ENCODE measurements at places on chromosomes 2 and 18.

GRCh38 chr2:134943540-134943939 lies 24.9 kb downstream of the CCNT2 start:
- DNase-seq: no peak

- no peak for DNase-seq
Observed at GRCh38 chr2:33897741-33898140, 298.6 kb upstream of the FAM98A start.

DNA sequence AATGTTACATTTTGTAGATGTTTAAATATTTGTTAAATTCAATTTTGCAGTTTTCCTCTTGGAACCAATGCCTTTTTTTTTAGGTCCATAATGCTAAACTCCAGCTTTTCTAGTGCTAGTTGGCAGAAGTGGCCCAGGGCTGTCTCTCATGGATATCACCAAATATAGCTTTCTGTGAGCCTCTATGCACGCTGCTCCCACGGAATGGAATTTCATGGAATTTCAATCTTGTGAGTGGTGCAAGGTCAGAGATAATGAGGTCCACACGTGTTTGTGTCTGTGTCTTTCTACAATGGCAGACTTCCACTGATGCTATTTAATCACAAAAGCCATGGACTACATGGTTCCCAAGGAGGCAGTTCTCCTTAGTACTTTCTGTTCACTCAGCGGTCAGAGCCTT lies 191.5 kb upstream of the PARD3B start:
- DNase-seq: no peak

- no peak for DNase-seq
Observed at GRCh38 chr2:101185085-101185484, 33.9 kb upstream of the TBC1D8 start.

DNA sequence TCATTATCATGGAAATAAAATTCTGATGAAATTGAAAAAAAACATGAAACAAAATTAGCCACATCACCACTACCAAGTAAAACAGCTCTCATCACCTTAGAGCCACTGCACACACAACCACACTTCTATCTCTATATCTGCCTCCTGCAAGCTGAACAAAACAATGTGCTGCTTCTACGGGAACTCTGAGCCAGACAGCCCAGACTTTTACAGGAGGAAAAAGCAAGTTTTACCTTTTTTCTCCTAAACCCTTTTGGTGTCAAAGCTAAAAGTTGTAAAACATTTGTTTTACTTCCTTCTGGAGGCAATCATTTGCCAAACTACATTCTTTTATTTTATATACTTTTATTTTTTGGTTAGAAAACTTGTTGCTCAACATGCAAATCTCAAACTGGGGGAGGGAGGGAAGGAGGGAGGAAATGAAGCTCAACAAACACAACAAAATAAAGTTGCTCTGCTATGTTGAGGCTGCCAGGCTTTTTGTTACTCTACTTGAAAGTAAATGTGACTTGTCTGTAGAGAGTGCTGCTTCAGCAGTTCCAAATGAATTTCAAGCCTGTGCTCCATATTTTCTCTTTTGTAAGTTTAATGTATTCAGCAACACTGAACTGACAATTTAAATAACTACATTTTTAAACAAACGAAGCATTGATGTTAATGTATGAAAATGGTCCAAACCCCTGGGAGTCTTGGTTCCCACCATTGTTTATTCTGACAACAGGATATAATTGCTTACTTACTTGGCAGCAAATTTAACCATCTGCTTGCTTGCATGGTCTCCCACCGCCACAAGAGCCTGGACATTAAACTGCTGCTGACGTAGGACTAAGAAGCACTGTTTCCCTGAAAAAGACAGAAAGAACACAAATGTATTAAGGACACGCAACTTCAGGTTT lies 24.5 kb downstream of the DARS1 start:
- no peak for DNase-seq

- DNase-seq: no peak
Observed at GRCh38 chr18:984004-984403, 79.3 kb downstream of the ADCYAP1 start.

- peak; percentile 59 for DNase-seq
Observed at GRCh38 chr2:241844831-241845578, 13.7 kb downstream of the PDCD1 start.

GRCh38 chr18:11040823-11041656 lies 108.3 kb downstream of the PIEZO2 start:
- DNase-seq: no peak

All from activated CD8-positive, alpha-beta memory T cell treated with anti-CD3 and anti-CD28 coated beads for 24 hours (primary cell).